Activated naive CD4-positive, alpha-beta T cell treated with Interleukin-2 at 50 U/mL for 16 hours (primary cell): ENCODE measurements at places on chromosomes 4 and X.

DNA sequence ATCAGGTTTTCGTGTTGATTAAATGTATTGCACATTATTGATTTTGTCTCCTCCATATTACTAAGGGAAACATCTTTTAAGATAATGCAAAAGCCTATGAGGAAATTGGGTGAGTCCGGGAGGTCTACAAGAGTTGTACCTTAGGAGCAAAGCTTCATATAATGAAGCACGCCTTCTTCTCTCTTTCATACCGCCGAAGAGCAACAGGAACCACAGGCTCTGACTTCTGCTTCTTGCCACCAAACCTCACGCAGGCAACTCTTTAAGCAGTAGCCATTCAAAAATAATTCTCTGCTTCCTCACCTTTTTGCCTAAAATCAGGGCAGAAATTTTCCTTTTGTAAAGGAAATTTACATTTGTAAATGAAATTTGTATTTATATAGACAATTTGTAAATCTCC, 139.6 kb downstream of the SPRY1 start:
- DNase-seq = no peak

DNA sequence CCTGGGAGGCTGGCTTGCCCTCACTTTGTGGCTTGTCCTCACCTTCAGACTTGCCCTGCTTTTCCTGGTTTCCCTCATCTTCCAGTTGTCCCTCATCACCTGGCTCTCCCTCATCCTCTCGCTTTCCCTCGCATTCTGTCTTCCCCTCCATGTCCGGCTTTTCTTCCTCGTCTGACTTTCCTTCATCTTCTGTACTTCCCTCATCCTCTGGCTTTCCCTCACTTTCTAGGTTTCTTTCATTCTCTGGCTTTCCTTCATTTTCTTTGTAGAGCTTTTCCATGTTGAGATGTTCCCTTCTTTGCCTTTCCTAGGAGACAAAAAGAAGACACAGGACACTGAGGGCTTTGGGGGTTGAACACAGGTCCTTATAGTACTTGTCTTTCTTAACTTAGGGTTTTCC, 2.3 kb downstream of the TCEAL5 start:
- DNase-seq = no peak

- no peak for DNase-seq
Observed at GRCh38 chrX:18714910-18715309, 7.5 kb downstream of the PPEF1 start.

- DNase-seq = no peak
Observed at GRCh38 chrX:77679144-77679543, 106.9 kb downstream of the ATRX start.

DNA sequence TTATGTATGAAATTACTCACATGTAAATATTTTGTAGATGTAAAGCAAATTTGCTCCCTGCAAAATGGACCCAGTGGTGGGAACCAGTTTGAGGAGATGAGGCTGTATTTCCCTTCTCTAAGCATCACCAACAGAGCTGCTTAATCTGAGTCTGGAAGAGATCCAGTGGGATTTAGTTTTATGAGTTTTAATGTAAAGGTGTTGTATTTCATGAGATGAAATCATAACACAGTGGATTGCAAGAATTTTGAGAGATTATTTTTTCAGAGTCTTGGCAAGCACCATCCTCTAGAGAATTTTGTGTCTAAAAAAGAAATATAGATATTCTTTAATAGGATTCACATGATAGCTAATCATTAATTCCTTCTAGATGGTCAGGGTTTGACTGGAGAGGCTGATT, 35.6 kb upstream of the SFRP2 start:
- DNase-seq = no peak

GRCh38 chrX:137043736-137044135, 9.9 kb upstream of the GPR101 start:
- no peak for DNase-seq

DNA sequence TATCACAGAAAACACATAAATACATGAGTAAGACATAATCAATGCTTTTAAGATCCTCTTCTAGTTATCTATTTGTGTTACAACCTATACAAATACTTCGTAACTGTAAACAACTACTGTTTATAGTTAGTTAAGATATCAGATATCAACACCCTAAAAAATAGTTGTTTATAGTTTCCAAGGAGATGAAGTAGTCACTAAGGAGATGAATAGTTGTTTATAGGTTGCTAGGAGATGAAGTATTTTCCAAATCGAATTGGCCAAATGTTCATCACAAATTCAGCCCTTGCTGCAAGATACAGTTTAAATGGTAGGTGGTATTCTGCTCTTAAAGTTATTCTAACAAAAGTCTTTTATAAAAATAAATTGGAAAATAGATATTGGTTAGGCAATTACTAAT, 618.2 kb upstream of the PCDH10 start:
- DNase-seq = no peak

- no peak for DNase-seq
Observed at GRCh38 chr4:143586080-143586479, 72.6 kb downstream of the SMARCA5 start.

- DNase-seq = no peak
Observed at GRCh38 chr4:60326735-60327134, 873.4 kb upstream of the ADGRL3 start.

- no peak for DNase-seq
Observed at GRCh38 chr4:99586322-99586721, 11.7 kb downstream of the MTTP start.

DNA sequence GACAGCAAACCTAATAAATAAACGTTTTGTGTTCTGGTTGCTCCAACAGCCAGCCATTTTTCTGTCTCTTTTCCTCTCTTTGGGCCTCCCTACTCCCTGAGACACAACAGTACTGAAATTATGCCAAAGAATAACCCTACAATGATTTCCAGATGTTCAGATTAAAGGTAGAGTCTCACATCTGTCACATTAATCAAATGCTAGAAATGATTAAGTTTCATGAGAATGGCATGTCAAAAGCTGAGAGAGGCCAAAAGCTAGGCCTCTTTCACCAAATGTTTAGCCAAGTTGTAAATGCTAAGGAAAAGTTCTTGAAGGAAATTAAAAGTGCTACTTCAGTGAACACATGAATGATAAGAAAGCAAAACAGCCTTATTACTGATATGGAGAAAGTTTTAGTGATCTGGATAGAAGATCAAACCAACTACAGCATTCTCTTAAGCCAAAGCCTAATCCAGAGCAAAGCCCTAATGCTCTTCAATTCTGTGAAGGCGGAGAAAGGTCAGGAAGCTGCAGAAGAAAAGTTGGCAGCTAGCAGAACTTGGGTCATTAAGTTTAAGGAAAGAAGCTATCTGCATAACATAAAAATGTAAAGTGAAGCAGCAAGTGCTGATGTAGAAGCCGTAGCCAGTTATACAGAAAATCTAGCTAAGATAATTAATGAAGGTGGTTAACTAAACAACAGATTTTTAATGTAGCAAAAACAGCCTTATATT, 182.1 kb upstream of the NUDT6 start:
- no peak for DNase-seq

GRCh38 chr4:143482840-143483239, 30.7 kb upstream of the SMARCA5 start:
- DNase-seq = no peak

DNA sequence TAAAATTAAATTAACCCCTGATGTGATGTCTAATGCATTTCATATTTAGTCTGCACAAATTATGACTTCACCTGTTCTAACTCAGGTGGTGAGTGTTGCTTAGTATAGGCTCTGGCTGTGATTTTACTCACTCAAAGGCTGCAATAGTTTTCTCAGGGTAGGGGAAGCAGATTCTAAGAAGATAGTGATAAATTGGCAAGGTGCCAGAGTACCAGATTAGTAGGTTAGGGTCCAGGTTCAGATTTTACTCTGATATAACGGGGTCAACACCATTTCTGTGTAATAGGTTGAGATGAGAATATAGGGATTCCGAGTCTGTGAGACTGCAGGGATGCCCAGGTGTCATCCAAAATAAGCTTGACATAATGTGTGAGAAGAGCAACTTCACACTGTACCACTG, 1049.6 kb downstream of the STIM2 start:
- DNase-seq = no peak

DNA sequence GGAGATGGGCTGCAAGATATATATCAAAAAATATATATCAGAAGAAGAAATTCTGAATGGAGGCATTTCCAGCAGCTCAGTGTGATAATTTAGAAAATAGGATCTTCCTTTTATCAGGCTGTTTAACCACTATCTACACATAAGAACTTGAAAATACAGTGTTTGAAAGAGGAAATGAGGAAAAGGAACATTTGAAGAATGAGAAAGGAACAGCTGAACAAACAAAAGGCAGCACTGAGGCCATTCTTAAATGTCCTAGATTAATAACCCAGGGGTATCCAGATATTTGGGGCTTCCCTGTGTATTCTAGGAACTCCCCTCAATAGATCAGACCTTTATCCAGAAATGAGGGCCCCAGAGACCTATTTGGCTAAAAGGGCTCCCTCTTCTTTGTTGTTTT, 4.1 kb downstream of the SLC39A8 start:
- DNase-seq = no peak

DNA sequence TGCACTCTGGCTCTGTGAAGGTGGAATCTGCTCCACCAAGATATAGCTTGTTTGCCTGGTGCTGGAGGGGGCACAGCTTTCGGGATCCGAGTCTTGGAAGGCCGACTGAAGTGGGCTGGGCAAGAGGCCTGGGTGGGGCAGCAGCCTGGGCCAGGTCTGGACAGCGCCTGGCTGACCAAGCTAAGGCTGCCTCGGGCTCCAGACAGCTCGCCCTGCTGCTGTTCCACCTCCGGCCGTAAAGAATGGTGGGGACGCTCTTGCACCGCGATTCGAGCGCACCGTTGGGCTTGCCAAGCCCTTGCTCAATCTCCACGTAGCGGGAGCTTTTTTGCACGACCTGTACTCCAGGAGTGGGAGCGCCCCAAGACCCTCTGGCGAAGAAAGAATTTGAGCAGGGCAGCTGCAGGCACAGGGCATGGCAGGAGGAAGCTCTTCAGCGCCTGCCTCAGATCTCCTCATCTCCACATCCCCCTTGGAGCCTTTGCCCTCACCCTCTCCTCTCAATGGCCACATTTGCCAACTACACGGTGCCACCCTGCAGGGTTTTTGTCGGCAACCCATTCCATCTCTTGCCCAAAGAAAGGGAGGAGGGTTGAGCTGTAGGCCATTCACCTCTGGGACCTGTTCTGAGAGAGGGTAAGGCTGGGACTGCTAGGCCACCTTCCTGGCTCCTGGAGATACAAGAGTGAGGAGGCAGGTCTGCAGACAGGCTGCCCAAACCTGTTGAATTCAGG, 18.9 kb downstream of the CNGA2 start:
- no peak for DNase-seq

GRCh38 chrX:122026665-122027064, 979.3 kb downstream of the GLUD2 start:
- DNase-seq = no peak

GRCh38 chr4:133045288-133045687, 103.8 kb upstream of the PCDH10 start:
- no peak for DNase-seq

GRCh38 chr4:150862829-150863228, 152.3 kb downstream of the LRBA start:
- no peak for DNase-seq

- DNase-seq = no peak
Observed at GRCh38 chr4:155941085-155941790, 12.4 kb downstream of the CTSO start.
